NCI-H1930 (cell line): ENCODE measurements at places on chromosomes 1 and 21.

GRCh38 chr1:83762416-83762815, 236.5 kb downstream of the TTLL7 start:
- DNase-seq, result peak; percentile 24

- DNase-seq, result no peak
These were observed 17.1 kb downstream of the TTF2 start for GRCh38 chr1:117077267-117077666.

DNA sequence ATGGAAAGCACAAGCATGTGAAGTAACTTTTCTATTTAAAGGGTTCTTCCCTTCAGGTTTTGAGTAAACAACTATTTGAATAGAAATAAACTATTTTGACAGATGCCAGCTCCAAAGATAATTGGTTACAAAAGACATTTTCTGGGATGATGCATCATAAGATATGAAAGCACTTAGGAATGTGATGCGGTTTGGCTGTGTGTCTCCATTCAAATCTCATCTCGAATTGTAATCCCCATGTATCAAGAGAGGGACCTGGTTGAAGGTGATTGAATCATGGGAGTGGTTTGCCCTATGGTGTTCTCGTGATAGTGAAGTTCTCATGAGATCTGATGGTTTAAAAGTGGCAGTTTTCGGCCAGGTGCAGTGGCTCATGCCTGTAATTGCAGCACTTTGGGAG, 6.4 kb downstream of the DISP1 start:
- no peak for DNase-seq

DNA sequence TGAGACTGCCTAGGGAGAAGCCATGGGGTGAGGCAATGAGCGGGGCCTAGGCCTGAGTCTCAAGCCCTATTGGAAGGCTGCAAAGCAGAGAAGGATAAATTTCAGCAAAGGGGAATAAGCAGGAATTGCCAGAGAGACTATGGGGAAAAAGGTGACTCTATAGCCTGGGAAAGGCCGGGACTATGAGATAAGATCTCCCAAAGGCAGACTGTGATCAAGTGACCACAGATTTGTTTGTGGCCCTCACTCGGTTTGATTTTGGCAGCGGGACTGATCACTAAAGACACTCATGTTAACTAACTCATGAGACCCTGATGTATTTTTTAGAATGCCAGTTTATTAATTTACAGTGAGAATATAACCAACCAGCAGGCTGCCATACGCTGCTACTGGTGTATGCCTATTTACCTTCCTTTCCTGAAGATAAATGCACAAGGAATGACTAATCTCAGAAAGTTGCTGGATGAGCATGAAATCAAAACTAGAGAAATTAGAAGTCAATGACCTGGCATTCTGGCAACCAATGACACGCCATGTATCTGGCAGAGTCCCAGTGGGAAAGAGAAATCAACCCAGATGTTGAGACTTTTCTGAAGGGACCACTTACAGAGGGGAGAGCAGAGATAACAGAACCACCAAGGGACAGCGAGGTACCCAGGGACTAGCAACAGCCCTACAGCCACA, 4.3 kb downstream of the HSF2BP start:
- no peak for DNase-seq

GRCh38 chr1:53123453-53124140, 18.8 kb downstream of the SLC1A7 start:
- DNase-seq, result no peak

DNA sequence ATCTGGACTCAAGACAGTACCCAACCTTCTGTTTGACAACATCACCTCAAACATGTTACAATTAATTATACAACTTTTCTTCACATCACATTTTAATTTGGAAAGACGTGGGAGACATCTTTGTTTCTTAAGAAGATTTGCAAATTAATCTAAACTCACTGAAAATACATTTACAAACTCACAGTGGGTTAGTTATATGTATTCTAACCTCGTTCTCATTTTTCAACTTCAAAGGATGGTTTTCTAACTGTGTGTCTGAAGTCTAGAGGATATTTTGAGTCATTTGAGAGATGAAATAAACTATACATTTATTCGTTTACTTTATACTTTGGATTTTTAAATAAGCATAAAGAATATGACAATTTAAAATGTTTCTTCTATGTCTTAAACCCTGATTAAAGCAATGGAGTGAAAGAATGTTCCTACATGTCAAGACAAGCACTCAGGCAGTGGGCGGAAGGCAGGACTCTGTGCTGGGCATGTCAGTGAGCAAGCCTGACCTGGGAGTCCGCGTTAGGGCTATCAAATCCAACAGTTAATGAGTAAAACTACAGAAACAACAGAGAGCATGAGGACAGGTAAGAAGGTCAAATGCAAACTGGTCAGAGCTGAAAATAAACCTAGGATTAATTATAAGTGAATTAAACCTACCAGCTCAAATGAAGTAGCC, 76.5 kb upstream of the CTTNBP2NL start:
- no peak for DNase-seq

- no peak for DNase-seq
These were observed 316.0 kb downstream of the LMO4 start for GRCh38 chr1:87644579-87645190.

GRCh38 chr1:98723574-98723973, 62.1 kb downstream of the SNX7 start:
- no peak for DNase-seq

- DNase-seq, result no peak
These were observed 77.8 kb downstream of the ALPL start for GRCh38 chr1:21586846-21587601.

DNA sequence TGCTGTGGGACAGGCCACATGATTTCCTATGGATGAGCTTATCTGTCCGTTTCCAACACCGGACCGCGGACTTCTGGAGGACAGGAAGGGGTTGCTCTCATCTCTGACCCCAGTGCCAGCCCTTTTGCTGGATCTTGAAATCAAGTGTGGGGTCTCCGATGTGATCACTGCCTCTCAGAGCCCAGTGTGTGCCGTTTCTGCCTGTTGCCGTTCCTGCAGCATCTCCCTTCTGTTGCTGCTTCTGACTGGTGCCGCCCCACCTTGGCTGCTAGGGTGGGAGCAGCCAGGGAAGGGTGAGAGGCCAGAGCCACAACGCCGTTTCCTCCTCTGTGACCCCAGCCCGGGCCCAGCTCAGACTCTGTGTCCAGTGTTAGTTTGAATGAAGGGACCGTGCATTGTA, 67.3 kb upstream of the WNT4 start:
- no peak for DNase-seq

DNA sequence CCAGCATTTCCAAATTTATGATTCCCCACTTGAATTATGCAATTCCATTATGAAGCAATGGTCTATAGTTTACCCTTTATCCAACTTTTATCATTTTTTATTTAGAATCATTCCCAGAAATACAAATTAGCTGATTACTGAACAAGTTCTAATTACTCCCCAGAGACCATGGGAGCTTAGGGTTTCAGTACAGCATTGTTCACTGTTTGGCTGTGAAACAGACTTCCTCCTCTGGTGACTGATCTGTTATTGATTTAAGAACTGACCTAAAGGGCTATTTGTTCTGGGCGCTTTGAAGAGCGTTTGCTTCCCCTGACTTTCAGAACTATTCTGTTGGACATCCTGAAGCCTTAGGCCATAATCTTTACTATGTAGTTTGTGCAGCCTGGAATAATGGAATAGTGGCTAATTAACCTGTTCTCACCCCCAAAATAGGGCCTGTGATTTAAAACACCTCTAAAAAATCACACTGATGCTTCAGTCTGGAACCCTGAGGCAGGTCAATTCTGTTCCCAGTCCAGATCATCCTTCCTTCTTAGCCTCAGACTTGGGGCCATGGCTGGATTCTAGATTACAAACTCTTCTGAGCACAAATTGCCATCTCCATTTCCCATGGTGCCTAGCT, 58.7 kb downstream of the ALG14 start:
- no peak for DNase-seq

DNA sequence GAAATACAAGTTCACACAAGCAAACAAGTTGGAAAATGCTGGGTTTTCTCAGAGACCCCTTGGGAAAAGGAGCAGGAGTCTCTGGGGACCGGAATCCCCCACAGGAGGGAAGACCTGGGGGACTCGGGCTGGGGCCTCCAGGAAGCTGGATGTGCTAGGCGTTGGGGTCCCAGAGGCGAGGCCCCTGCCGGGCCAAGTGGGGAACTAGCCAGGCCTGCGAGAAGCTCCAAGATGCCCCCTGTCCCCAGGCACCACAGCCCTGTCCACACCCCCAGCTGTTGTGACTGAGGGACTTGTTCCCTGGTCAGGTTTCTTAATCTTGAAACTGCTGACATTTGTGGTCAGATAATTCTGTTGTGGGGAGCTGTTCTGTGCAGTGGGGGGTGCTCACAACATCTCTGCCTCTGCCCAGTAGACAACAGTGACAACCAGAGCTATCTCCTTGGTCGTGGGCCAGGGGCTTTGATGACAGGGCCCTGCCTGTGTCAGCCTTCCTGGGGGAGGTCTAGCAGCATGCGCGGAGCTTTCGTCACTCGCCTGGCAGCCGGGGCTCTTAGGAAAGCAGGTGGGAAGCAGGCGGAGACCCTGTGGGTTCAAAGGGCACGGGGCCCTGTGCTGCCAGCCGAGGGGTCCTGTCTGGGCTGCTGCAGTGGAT, 126.4 kb upstream of the ARHGEF16 start:
- no peak for DNase-seq

GRCh38 chr1:156912861-156913808, 7.3 kb upstream of the LRRC71 start:
- DNase-seq, result no peak
